ENCODE measurements at places on chromosomes 1 and 21. TPM values are rescaled to one million over a fixed set of nuclear protein-coding genes. Genes with fewer than 3 reads are reported as not detected.

DNA sequence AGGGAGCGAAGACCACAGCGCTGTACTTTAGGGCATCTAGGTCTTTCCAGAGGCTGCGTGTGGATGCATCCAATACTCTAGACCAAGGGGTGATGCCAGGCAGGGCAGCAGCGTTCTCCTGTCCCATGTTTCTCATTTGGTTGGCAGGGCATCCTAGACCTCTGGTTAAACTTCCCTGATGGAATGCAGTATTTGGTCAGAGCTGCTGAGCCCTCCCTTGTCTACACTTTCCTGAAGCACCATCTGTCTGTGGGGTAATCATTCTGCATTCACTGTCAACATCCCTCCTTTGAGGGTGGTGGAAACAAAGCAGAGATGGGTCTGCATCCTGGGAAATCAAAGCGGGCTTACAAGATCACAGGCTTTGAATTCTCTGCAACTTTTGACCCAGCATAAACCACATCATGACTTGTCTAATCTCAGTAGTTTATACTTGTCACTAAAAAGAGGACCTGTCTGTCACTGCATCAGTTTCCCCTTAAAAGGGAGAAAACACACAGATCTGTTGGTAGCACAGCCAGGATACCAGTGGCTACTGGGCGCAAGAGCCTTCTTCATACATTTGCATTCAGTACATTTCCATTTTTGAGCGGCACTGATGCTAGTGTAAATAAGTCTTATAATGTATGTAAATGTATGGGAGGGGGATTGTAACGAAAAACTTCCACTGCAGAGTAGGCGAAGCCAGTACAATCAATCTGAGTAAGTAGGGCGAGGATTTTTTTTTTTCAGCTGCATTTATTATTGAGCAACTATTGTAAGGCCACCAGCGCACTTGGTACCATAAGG lies 106.3 kb downstream of the GALNT2 start:
- H3K4me1 ChIP-seq, result peaks cover 11% of the 10 kb centered on the region
- H3K36me3 ChIP-seq, result no peaks in the 10 kb centered on the region
- H3K4me3 ChIP-seq, result no peak overlapping the region
- DNase-seq, result no peak
- no peaks in the 10 kb centered on the region for H3K27me3 ChIP-seq
- no peak overlapping the region for H3K27ac ChIP-seq

DNA sequence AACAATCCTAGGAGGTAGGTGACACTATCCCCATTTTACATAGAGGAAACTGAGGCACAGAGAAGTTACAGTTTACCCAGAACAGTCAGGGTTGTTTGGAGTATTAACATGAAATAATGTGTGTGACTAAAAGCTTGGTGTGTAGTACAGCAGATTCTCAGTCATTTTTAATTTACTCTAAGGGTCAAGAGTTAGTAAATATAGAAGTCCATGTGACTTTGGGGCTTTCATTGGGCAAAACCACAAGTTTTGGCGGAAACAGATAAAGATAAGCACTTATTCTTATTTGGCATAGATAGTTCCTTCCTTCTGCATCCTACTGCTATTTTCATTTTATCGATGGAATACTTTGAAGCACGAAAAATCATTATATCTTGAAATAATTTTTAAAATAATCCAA lies 128.5 kb downstream of the DNM3 start:
- no peaks in the 10 kb centered on the region for H3K4me1 ChIP-seq
- H3K27me3 ChIP-seq, result no peaks in the 10 kb centered on the region
- H3K36me3 ChIP-seq, result no peaks in the 10 kb centered on the region
- no peak overlapping the region for H3K4me3 ChIP-seq
- no peak overlapping the region for H3K27ac ChIP-seq

DNA sequence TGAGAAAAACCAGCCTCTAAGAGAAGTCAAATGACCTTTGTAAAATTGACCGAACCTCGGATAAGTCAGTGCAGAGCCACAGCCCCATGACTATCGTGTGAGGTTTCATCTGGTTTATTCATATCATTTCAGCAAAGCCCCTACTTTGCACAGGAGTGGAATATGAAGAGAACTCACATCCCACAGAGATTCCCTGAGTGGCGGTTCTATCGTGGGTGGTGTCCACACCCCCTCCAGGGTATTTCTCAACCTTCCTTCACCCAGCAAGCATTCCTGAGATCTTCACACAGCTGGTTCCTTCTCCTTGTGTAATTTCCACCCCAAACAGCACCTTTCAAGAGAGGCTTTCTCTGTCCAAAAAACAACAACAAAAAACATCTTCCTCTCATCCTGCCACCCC lies 47.5 kb downstream of the EVA1C start:
- no peaks in the 10 kb centered on the region for H3K27me3 ChIP-seq
- H3K36me3 ChIP-seq, result no peaks in the 10 kb centered on the region

Gene FAM167B
- 11.8 TPM for total RNA-seq

Gene CD1D
- 2.0 TPM for total RNA-seq

DNA sequence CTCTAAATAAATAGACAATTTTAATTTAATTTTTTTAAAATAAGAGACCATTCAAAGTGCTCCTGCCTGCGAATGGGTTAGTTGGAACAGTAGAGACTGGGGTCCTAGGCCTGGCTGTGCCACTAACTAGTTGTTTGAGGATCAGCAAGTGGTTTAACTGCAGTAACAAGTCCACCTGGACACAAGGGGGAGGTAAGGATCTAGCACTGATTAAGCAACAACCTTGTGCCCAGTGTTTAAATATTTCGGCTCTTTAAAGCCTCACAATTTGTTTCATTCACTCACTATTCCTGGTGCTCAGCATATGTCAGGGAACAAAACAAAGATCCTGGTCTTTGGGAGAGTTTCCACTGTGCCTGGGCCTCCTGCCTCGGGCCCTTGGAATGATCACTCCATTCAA lies 1.6 kb upstream of the AGT start:
- no peaks in the 10 kb centered on the region for H3K36me3 ChIP-seq
- H3K4me1 ChIP-seq, result no peaks in the 10 kb centered on the region
- H3K27ac ChIP-seq, result no peak overlapping the region
- no peak overlapping the region for H3K4me3 ChIP-seq
- DNase-seq, result no peak
- no peaks in the 10 kb centered on the region for H3K27me3 ChIP-seq

Measured in aorta (tissue), 5 donors.